GM19239 (cell line): ENCODE measurements at places on chromosomes 5 and 9.

DNA sequence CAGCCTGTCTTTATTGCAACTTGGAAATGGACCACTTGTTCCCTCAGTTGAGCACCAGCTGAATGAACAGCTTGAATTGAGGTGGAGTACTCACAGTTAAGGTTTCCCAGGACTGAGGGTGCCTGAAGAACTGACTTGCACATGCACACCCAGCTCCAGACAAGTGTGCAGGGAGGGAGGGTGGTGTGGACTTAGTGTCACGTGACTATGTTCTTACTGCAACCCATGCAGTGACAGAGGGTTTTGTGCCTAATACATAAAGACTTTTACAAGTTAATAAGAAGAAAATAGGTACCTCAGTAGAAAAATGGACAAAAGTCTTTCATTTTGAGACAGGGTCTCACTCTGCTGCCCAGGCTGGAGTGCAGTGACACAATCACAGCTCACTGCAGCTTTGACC, 18.0 kb downstream of the BARX1 start:
- no peak for DNase-seq

DNA sequence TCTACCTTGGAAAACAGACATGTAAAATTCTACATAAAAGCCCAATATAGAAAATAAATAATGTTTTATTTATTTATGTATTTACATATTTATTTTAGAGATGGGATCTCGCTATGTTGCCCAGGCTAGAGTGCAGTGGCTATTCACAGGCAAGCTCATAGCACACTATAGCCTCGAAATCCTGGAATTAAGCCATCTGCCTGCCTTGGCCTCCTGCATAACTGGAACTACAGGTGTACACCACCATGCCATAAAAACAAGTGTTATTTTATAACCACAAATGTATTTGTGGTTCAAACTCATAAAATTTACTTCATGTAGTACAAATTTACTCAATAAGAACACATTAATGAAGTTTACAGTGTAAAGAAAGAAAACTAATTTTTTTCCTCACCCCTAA, 7.0 kb upstream of the RFK start:
- no peak for DNase-seq

DNA sequence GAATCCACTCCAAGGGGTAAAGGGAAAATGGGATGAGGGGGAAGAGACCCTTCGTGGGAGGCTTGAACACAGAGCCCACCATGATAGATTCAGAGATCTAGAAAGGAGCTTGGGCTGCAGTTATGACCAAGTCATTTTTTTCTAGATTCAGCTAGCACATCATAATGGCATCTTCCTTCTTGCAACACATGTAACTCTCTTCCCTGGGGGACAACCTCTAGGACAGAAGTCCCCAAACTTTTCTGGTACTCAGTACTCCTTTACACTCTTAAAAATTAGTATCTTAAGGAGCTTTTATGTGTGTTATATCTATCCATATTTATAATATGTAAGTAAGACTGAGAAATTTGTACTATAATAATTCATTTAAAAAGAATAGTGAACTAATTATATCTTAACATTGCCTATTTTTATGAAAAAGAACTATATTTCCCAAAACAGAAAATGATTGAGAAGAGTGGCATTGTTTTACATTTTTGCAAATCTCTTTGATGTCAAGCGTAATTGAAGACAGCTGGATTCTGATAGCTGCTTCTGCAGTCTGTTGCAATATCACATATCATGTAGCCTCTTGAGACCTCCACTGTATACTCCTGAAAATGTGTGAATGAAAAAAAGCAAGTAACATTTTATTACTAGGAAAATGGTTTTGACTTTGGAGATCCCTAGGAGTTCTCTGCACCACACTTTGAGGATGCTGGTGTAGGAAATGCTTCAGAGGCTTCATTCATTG, 875 bp downstream of the ACO1 start:
- no peak for DNase-seq

DNA sequence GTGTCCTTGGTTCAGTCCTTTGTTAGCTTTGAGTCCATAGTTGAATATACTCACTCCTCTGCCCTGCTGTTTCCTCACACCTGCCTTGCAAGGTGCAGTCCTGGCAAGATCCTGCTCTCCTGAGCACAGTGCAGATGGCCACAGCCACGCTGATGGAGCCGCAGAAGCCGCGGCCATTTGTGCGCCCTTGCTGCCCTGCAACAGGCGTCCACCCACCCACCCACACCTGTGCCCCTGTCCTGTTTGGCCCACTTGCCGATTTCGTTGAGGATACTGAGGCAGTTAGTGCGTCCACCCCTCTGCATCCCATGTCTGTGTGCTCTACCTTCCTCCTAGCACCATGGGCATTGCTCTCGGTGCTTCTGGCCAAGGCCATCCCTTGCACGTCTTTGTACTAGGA, 51.1 kb upstream of the LRRTM2 start:
- DNase-seq: no peak

DNA sequence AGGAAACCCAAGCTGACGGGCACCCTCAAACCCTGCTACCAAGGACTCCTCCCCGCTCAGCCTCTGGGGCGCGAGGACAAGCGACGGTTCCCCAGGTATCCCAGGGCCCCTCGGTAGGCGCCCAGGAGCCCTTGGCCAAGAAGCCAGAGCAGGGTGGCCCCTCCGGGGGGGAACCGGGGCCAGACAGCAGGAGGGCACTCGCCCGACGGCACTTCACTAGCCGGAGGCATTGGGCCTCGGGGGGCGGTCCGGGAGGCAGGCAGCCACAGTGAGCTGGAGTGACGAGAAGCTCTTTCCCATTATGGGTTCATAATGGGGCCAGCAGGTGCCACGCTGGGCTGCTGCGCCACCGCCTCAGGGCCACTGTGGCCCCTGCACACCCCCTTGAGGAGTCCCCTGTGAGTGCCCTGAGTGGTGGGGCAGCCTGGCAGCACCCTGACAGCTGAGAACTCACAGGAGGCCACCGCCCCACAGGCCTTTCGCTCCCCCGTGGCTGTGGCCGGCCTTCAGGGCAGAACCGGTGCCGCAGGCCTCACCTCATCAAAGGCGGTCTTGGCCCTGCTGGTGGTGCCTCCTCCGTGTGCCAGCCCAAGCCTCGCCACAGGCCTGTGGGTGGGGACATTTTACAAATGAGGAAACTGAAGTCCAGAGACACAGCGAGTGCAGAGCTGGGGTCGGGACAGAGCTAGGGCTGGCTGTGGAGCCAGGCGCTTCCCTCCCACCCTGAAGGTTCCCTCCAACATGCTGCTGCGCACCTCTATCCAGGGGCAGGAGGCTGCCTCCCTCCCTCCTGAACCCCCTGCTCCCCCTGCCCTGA, 68.7 kb downstream of the PSMB7 start:
- DNase-seq: no peak

DNA sequence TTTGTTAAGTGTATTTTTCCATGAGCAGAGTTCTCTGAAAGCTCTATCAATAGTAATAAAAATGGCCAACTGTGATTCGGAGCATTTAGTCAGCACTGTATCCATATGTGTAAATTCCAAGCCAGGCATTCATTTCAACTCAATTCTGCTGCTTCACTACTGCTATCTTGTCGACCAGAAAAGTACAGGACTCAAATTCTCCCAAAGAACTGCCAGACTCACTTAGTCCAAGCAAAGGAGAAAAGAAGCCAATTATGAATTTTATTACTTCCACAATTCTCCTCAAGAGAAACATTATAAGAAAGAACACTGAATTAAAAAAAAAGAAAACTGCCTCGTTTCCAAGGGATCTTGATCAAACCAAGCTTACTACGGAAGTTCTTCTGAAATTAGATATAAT, 906.3 kb upstream of the DMAC1 start:
- no peak for DNase-seq

DNA sequence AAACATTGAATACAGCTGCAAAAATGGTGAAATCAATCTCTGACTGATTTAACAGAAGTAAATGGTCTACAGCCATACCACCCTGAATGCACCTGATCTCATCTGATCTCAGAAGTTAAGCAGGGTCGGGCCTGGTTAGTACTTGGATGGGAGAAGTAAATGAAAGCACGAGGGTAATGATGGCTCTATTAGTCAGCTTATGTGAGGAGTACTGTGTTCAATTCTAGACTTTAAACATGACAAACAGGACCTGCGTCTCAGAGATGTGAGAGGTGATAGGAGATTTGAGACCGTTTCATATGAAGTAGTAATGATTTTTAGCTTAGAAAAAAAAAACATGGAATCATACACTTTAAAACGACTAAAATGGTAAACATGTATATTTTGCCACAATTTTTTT, 77.1 kb upstream of the SUSD1 start:
- no peak for DNase-seq

DNA sequence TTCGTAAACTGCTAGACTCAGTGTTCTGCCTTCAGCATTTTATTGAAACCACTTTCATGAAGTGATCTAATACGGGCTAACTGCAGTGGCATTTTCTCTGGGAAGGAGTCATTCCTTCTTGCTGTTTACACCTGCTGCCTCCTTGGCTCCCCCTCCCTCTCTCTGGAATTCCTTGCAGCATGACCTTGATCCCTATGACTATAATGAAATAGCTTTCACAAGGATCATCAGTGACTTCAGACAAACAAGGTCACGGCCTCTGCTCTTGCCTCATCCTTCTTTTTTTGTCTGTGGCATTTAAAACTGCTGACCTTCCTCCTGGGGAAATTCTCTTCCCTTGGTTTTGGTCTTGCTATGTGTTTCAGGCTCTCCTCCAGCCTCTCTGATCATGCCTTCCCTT, 90.2 kb downstream of the ZNF462 start:
- DNase-seq: no peak

DNA sequence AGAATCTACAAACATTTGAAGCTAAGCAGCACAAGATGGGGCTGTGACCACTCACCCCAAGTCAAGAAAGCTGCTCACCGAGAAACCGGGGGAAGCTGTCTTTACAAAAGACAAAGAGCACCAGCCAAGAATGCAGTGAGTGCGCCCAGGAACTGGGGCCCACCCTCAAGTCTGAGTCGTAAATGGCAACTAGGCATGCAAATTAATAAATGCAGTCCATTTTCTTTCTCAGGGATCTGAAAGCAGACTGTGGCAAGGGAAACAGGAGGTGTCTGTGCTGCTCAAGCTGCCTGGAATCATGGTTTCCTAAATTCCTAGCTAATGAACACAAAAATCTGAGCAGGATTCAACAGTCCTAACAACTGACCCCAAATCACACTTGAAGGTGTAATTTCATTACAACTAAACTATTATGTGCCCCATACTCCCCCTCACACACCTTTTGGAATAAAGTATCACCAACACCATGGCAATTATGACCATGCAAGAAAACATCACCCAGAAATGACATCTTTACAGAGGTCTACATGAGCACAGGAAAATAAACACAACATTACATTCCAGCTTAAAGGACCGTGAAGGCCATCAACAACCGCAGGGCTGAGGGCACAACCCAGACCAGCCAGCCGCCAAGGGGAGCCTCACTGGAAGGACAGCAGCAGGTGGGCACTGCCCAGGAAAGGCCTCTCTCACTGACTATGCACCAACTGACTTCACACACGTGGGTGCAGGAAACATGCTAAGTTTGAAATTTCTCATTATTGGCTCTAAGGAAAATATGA, 17.6 kb downstream of the NSUN2 start:
- no peak for DNase-seq

DNA sequence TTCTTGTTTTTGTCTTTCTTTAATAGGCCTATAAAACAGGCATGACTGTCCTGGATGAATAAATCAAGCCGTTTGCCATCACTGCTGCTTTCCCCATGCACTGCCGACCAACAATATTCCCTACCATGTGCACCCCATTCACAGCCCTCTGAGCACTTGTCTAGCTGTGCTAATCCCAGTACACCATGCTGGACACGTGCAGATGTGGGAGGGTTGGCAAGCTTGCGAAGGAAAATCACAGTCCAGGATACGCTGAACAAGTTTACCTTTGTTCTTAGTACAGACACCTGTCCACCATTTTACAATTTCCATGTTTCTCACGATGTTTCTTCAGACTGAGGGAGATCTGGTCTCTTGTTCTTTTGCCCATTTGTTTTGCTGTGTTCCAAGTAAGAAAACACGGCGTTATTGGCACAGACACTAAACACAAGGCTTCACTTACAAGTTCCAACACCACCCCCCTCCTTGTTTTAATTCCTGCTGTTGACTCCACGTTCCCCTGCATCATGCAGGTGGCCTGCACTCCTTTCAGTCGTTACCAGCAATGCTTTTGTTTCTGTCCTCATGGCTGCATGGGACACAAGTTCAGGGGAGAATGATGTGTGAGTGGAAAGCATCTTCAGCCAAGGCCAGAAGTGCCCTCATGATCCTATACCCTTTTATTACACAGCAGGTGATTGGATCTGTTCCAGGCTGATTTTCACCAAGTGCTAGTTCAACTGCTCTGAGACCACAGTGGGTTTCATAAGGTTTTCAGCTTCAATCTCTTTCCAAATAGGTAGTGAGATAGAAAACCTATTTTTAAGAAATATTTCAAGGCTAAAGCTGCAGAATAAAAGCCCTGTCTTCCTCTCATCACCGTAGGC, 608.9 kb downstream of the IRX1 start:
- DNase-seq: no peak

- DNase-seq: no peak
Measured at GRCh38 chr5:113909782-113910181, 396.3 kb downstream of the YTHDC2 start.
